Activated CD8-positive, alpha-beta memory T cell treated with anti-CD3 and anti-CD28 coated beads for 4 hours (primary cell): ENCODE measurements at places on chromosomes 4 and X.

GRCh38 chrX:10483191-10483831, 137.1 kb downstream of the MID1 start:
- DNase-seq, result no peak

GRCh38 chr4:4677556-4678522, 136.0 kb upstream of the STX18 start:
- no peak for DNase-seq

DNA sequence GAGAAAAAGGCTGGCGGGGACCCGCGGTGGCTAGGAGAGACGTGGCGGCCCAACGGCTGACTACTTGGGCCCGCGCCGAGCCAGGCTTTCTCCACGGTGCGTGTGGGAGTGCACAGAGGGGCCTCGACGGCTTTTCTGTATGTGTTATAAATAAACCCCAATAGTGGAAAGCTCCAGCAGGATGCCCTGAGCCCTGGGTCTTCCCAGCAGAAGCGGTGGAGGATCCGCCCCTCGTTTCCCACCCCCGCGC, 268 bp upstream of the PRRG1 start:
- DNase-seq, result no peak

DNA sequence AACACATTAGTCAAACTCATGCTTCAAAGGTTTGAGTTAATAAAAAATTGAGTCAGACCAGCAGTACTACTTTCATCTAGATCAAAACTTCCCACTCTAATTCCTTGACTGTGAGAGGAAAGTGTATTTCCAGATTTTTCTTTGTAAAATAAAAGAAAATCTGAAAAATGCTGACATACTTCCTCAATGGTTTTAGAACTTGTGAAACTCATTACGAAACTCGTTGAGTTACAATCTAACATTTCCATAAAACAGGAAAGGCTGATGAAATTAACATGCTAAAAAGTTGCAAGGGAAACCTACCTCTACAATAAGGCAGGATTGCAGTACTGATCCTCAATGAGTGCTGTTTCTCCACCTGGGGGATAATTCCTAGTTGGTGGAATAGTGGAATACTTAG, 217.8 kb upstream of the HCCS start:
- no peak for DNase-seq

- no peak for DNase-seq
These were observed 531.4 kb downstream of the INPP4B start for GRCh38 chr4:142314686-142315085.

DNA sequence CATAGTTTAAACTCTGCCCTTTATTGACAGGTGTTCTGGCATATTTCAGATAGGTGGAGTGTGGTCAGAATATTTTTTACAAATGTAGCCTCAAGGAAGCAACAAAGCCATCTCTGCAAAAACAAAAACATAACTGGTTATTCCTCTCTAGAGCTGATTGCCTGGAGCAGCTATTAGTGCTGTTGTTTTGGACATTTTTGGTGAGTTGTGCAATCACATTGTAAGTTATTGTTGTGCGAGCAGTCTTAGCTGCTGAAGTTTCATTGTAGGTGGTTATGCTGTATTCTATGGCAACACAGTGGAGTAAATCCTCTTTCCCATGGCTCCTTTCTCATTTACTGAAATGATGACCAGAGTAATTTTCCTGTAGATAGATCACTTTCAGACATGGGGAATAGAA, 1413.0 kb downstream of the PCDH7 start:
- DNase-seq, result no peak

DNA sequence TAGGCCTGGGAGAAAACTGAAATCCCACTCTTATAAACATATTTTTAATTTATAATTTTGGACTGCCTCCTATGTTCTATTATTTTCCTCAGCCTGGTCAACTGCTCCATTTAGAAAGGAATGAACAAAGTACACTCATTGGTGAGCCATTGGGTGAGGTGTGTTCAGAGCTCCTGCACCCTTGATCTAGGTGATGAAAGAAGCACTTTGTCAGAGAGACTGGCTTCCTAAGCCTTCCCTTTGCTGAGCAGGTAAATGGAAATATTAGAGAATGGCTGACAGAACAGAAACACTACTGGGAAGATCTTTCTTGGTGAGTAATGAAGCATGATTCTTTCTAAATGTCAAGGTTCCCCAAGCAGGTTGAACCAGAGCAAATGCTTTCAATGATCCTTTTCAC, 19.0 kb upstream of the ARHGAP24 start:
- DNase-seq, result no peak

DNA sequence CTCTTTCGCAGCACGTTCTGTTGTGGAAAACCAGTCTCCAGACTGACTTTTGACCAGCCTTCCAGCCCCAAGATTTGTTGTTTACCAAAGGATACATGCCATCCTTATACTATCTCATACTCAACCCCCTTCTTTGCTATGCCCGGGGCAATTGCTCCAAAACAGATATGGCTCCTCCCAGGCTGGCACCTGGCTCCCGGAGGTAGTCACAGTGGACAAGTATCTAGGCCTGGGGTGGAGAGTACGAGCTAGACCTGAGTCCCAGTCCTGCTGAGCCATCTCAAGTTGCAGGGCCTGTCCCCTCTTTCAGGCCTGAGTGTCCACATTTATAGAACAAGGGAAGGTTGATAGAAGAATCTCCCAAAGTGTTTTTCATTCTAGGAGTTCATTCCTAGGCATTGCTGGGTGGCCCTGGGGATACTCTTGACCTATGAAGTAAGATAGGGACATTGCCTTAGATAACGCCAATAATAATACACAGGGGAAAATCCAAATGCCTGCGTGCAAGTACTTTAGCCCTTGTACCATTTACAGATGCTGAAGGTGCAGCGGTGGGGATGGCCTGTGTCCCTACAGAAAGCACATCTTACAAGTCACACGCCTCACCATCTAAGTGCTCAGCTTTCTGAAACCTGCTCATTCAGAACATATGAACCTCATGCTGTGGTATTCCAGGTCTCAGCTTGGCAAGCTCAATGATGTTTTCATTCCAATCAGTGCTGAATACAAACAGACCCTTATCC, 136.7 kb upstream of the MAMLD1 start:
- DNase-seq, result no peak

DNA sequence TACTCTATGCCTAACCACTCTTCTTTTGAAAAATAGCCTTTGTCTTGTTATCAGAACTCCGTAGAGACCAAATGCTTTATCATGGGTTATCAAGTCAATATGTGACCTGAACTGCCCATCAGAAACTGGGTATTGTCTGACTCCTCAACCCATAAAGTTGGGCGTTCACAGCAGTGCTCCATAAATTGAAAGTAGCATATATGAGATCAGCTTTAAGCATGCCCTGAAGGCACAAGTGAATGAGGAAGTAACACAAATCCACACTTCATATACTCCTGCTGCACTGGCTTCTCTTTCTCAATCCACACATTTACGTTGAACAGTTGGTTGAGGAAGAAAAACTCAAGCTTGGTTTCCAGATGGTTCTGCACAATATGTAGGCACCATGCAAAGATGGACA, 1106.0 kb downstream of the STIM2 start:
- no peak for DNase-seq

- DNase-seq, result no peak
These were observed 19.3 kb downstream of the CLTRN start for GRCh38 chrX:15645266-15645665.

- DNase-seq, result peak; percentile 11
These were observed 968 bp upstream of the NELFA start for GRCh38 chr4:2009651-2010233.

DNA sequence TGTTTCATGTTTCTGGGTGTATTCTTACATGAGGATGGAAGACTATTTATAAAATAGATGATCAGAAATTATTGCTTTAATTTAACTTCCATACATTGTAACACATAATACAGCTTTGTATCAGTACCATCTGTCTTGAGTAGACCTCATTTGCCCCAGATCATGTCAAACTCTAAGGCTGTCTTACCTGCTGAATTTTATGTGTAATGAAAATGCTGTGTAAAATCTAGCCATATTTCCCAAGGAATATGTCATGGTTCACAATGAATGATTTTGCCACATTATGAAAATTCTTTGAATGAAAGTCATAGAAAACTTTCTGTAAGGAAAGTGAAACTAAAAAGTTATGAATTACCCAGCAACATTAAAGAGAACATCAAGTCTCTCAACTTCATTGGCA, 7.4 kb downstream of the BDH2 start:
- DNase-seq, result no peak

- DNase-seq, result no peak
These were observed 114.4 kb downstream of the SNCA start for GRCh38 chr4:89722517-89722916.
